Mucosa of gallbladder (tissue), 1 donor: ENCODE measurements at places on chromosomes 6 and 20. TPM values are rescaled to one million over a fixed set of nuclear protein-coding genes. Genes with fewer than 3 reads are reported as not detected.

The GSTA3 gene
- not detected for total RNA-seq

GRCh38 chr20:24640276-24640675 lies 170.8 kb downstream of the SYNDIG1 start:
- DNase-seq, result no peak

DNA sequence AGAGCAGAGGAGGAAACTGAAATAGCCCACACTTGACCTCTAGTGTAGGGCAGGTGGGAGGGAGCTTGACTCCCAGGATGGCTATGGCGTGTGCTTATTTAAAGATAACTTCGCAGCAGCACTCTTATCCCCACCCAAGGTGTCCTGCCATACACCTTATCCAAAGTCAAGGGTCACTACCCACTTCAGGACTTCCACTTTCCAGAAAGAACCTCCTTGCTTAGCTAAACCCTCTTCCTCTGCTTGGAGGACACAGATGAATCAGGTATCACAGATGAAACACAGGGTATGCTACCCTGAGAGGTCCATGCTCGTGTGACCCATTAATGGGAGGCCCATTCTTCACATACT lies 2.3 kb downstream of the RIN2 start:
- no peak for DNase-seq

The PRSS35 gene
- 2.8 TPM for total RNA-seq

DNA sequence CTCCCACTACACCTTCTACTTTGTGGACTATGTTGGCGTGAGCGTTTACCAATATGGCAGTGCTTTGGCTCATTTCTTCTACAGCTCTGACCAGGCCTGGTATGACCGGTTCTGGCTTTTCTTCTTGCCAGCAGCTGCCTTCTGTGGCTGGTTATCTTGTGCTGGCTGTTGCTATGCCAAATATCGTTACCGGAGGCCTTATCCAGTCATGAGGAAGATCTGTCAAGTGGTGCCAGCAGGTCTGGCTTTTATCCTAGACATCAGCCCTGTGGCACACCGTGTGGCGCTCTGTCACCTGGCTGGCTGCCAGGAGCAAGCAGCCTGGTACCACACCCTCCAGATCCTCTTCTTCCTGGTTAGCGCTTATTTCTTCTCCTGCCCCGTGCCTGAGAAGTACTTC lies 16.5 kb upstream of the EFHC1 start:
- peak; percentile 74 for DNase-seq

The PREX1 gene
- 29.8 TPM for total RNA-seq

DNA sequence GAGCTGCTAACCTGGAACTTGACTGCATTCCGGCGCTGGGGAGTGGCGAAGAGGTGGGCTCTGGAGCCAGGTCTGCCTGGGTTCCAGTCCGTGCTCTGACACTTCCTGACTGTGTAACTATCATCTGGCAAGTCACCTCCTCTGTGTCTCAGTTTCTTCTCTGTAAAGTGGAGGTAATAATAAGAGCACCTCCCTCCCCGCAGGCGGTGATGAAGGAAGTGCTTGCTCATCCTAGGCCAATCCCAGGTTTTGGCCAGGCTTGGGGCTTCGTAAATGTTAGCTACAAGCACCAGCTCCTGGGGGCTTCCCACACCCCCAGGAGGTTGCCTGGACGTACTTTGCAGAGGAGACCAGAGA lies 32.8 kb downstream of the SNAI1 start:
- DNase-seq, result no peak

The AKAP7 gene
- total RNA-seq, result 56.3 TPM

The AVP gene
- total RNA-seq, result not detected

The SNX9 gene
- 56.7 TPM for total RNA-seq

- DNase-seq, result no peak
These were observed 40.9 kb upstream of the GCM1 start for GRCh38 chr6:53189554-53189953.

GRCh38 chr6:160998766-160999165 lies 7.2 kb downstream of the MAP3K4 start:
- DNase-seq, result no peak

- DNase-seq, result no peak
These were observed 34.5 kb downstream of the SYTL3 start for GRCh38 chr6:158684311-158684710.

DNA sequence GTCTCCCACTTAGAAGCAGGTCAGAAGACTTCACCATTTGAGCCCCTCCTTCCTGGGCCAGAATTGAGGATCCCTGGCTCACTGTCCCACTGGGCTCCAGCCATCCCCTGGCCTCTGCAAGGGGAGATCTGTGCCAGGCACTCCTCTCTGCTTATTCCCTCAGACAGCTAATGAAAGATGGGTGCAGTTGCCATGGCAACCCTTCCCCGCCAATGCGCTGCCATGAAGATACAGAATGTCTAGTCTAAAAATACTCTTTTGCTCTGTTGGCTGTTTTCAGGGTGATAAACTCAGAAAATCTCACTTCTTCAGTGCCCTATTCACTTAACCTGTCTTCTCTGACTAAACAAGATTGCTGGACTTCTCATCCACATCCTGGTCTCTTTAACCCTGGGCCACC lies 13.6 kb upstream of the TTLL2 start:
- no peak for DNase-seq

DNA sequence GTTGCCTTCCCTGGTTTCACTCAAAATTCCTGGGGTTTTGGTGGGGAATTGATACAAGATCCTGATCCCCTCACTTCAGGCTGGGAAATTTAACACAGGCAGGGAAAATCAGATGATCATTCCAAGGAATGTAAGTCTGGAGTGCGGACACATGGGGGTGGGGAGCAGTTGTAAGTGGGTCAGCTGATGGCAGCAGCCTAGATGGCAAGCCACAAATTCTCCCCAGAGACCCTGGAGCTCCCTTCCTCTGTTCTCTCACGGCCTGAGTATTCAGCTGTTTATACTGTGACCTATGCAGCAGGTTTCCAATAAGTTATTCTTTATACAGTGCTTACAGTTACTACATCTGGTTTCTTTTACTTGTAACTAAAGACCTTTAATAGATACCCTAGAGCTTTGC lies 144.9 kb downstream of the SH3BGRL2 start:
- no peak for DNase-seq

The PAK5 gene
- 12.5 TPM for total RNA-seq

The CST4 gene
- 3.7 TPM for total RNA-seq

DNA sequence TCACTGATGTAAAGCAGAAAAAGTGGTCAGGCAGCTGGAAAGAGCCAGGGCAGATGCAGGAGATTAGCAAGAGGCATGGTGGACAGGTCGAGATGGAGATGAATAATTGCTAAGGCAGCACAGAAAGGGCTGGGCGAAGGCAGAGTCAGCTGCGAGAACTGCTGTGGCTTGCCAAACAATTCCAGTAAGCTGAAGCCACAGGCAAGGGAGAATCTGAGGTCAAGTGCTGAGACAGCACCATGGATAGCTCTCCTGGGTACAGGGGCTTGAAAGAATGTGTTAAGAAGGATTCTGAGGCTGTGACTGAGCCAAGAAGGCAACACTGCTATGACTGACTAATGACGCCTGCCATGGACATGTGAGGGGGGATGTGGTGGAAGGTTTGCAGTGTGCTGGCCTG lies 220.8 kb upstream of the FOXA2 start:
- peak; percentile 29 for DNase-seq

GRCh38 chr6:118867181-118867580 lies 26.8 kb upstream of the ASF1A start:
- no peak for DNase-seq

The DYNLT2 gene
- total RNA-seq, result 1.5 TPM

The ABT1 gene
- total RNA-seq, result 11.6 TPM

DNA sequence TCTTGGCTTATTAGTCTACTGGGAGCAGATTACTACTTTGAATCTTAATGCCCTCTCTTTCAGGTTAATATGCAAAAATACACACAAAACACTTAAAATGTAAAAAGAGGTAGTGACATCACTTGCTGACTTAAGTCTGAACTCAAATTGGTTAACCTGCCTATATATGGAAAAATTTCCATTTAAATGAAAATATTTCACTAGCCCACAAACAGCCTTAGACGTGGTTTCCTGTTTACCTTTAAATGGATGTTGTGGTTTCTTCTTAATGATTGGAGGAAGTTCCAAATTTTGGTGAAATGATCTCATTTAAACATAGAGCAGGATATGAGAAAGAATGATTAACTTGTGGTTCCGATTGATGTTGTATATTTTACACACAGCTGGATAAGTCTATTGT lies 553.7 kb downstream of the CD109 start:
- no peak for DNase-seq

The NKAIN2 gene
- total RNA-seq, result 0.29 TPM

DNA sequence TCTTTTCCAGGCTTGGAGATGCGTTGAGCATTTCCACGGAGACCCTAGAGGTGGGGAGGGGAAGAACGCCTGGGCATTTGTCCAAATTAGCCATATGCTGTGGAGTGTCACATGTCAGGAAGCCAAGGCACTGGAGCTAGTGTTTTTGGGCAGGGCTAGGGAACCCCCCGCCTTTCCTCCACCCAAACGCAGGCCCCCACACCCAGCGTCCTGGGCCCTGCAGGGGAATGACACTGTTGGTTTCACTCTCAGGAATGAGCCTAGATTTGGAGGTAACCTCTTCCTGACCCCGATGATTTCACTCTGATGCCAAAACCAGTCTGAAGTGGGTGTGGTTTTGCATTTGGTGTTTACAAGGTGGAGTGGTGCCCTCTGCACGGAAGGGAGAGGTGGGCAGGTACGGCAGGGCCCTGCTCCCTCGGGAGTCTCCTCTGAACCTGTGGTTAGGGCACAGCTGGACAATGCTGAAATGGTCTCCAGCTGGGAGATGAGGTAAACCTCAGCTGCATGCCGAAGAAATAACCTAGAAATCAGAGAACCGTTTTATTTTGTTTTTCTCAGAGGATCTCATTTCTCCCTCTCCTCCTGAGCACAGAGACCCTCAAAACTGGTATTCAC lies 29.5 kb downstream of the MTHFD1L start:
- no peak for DNase-seq

The SSR1 gene
- 130 TPM for total RNA-seq

GRCh38 chr20:43691928-43692524 lies 25.1 kb downstream of the MYBL2 start:
- DNase-seq, result peak; percentile 25

GRCh38 chr20:21106171-21107017 lies at the start of gene LINC00237:
LINC00237 (minus strand) TSS chr20:21106358.
- DNase-seq, result no peak

The DSP gene
- total RNA-seq, result 79.1 TPM

The SYCP2L gene
- 0.37 TPM for total RNA-seq

DNA sequence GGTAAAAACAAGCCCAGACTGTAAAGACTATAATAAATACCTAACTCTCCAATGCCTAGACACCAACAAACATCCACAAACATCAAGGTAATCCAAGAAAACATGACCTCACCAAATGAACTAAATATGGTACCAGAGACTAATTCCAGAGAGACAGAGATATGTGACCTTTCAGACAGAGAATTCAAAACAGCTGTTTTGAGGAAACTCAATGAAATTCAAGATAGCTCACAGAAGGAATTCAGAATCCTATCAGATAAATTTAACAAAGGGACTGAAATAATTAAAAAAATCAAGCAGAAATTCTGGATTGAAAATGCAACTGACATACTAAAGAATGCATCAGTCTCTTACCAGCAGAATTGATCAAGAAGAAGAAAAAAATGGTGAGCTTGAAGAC lies 26.6 kb downstream of the NCOA6 start:
- DNase-seq, result no peak

DNA sequence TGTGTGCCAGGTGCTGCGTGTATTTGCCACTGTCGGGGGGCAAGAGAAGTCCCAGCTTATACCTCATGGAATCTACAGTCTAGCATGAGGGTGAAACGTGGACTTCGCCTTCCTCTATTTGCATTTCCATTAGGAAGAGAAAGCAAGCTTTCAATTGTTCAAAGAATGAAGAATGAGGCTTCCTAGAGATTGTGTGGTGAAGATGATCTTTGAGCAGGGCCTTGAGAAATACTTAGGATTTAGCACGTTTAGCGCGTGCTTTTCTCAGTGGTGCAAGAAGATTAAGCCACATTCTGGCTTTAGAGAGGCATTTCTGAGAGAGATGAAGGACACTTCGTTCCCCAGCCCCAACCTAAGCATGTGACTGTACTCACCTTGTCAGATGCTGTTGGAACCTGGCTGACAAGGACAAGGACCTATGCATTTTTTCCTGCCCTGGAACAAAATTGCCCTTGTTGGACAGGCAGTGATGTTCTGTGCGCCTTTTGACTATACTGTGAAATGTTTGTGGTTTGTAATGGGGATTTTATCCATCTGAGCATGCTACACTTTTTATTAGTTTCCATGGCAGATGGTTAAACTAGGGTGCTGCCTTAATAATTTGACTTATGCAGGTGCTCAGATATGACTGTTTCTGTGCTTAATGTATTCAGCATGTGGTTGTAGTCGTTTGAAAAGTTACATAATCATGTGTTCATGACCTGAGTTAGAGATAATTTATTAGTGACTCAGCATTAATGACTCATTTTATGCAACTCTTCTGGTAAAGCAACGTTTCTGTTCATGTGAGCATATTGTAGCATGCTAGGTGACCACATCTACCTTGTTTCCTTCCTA lies 10.7 kb downstream of the TULP4 start:
- no peak for DNase-seq

DNA sequence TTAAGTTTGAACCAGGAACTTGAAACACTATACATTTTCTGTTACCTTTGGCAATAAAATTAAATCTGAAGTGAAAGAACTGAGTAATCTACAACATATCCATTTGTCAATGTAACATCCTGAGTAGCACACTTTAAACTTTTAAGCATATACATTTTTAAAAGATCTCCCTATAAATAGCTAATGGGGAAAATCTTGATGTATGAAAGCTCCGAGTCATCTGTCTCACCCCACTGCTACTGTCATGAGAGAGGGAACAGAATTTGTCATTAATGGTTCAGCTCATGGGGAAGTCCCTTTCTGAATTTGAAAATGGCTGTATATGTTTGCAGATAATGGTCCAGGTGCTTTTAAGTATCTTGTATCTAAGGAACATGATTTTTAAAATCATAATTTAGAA lies 55.2 kb upstream of the NOX3 start:
- no peak for DNase-seq

The NNAT gene
- 6.3 TPM for total RNA-seq

- no peak for DNase-seq
These were observed 26.6 kb upstream of the RALY start for GRCh38 chr20:33967126-33967525.

The FAM83D gene
- total RNA-seq, result 48.3 TPM

The SLC12A5 gene
- total RNA-seq, result 0.32 TPM

The RHAG gene
- 0.52 TPM for total RNA-seq

The TBXT gene
- total RNA-seq, result not detected

- DNase-seq, result no peak
These were observed 25.9 kb upstream of the TFAP2B start for GRCh38 chr6:50792771-50793170.

The LTB gene
- 4.9 TPM for total RNA-seq

GRCh38 chr6:35737413-35738211 lies 780 bp downstream of the ARMC12 start:
- no peak for DNase-seq

The PLTP gene
- 111 TPM for total RNA-seq

GRCh38 chr6:129603741-129604140 lies 106.2 kb downstream of the ARHGAP18 start:
- DNase-seq, result no peak

The DEFB132 gene
- total RNA-seq, result not detected
